Natural killer cell (primary cell): ENCODE measurements at places on chromosomes 11 and 22. TPM values are rescaled to one million over a fixed set of nuclear protein-coding genes. Genes with fewer than 3 reads are reported as not detected.

DNA sequence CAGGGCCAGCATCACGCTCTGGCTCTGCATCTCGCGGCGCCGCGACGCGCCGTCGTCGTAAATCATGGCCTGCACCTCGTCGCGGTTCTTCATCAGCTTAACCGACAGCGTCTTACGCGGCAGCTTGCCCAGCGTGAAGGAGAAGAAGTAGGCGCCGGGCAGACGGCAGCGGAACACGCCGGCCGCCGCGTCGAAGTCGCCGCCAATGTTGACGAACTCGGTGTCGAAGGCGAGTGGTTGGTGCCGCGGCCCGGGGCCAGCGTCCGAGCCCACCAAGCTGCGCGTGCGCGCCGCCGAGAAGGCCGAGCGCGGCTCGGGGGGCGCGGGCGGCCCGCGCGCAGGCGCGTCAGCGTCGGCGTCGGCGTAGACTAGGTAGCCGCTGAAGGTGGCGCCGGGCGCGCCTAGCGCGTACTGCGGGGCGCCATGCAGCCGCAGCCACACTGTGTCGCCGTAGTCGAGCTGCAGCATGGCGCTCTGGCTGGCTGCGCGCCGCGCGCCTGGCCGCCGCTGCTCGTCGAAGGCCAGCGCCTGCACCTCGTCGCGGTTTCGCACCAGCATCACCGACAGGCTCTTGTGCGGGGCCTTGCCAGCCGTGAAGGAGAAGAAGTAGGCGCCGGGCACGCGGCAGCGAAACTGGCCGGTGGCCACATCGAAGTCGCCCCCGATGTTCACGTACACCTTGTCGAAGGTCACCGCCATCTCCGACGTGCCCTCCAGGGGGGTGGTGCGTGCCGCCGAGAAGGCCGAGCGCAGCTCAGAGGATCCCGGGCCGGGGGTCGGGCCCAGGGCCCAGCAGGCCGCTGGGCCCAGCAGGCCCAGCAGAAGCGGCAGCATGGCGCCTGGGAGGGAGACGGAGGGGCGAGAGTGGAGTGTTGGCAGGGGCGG, 3.7 kb downstream of the FAM180B start:
- no peak for DNase-seq

Gene CD3D
- total RNA-seq = 12.0 TPM

- peak; percentile 16 for DNase-seq
Measured at GRCh38 chr11:61917334-61918109, at the start of gene RAB3IL1. Gene RAB3IL1 (minus strand): TSS chr11:61917566. CDS start chr11:61917367, 199 bp downstream.

- DNase-seq = no peak
Measured at GRCh38 chr22:39392341-39392948, 7.1 kb upstream of the TAB1 start.

Gene DUSP8
- 24.1 TPM for total RNA-seq

DNA sequence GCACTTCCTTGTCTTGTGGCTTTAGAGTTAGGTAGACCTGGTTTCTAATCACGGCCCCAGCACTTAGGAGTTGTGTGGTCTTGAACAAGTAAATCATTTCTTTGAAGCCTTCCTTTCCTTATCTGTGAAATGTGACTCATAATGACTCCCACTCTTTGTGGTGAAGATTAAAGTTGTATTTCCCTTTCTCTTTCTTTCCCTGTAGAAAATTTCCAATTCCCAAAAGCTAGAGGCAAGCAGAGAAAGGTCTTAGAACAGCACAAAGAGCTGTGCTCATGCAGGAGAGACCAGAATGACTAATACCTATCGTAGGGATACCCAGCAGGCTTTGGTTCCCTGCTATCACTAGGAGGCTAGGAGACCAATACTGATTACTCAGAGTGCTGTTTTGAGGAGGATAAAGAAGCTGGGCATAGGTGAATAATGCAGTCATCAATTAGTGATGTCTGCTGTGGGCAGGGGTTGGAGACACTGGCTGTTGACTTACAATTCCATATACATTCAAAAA, 270.7 kb upstream of the SYN3 start:
- DNase-seq = no peak

Gene C11orf21
- 237 TPM for total RNA-seq

- DNase-seq = no peak
Measured at GRCh38 chr22:24843048-24843447, 37.0 kb downstream of the SGSM1 start.

DNA sequence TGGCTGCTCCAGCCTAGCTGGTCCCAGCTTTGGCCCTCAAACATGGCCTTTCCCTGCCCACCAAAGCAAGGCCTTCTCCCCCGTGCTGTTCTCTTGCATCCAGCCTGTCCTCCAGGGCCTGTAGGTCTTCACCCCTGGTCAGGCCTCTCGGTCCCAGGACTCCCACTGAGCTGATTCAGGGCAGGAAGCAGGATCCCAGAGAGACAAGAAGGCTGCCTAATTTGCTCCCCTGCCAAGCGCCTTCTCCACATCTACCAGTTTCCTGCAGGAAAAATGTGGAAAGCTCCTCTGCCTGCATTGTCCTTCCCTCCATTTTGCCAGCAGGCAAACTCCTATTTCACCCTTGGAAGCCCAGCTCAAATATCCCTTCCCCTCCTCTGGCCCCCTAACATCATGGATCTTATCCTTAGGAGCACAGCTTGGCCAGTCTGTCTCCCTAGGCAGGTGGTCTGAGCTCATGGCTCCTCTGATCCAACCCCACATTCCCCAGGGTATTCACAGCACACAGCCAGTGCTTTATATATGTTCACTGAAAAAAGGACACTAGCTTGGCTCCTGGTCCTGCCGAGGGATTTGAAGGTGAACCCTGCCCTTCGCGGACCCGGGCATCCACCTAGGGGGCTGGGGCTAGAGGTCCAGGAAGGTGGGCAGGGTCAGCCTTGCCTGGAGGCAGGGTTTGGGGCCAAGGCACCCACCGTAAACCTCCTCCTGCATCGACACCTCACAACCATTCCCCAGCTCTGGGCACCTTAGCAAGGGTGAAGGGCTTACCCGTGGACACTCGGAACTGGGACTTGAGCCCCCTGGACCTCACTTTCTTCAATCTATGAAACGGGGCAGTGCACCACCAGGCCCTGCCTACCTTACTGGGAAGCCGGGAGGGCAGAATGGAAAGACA, 968 bp downstream of the RHBDD3 start:
- DNase-seq = no peak

Gene TSPAN4
- total RNA-seq = 14.6 TPM

GRCh38 chr11:62921201-62921572, at the start of gene CHRM1:
Gene CHRM1 (minus strand): TSS chr11:62921363. CDS start chr11:62911100, 10,263 bp downstream.
- DNase-seq = no peak

DNA sequence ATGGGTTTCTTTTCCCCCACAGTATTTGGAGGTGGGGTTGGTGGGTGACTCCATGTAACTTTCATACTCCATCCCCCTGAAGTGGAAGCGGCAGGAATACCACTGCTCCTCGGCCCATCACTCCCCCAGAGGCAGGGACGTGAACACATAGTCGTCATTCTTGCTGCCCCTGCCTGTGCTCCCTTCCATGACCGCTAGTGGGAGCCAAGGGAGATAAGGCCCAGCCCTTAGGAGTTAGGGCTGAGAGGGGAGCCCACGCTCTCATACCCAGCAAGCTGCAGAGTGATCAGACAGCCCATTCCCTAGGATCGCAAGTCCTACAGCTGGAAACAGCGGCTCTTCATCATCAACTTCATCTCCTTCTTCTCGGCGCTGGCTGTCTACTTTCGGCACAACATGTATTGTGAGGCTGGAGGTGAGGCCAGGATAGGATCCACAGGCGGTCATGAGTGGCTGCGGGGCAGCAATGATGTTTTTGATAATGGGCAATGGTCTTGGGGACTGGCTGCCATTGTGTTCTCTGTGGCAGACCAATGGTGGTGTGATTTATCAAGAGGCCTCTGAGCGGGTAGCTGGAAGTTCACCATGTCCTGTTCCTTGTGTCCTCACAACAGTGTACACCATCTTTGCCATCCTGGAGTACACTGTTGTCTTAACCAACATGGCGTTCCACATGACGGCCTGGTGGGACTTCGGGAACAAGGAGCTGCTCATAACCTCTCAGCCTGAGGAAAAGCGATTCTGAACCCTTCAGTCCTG, 15.9 kb downstream of the RHOG start:
- peak; percentile 75 for DNase-seq

DNA sequence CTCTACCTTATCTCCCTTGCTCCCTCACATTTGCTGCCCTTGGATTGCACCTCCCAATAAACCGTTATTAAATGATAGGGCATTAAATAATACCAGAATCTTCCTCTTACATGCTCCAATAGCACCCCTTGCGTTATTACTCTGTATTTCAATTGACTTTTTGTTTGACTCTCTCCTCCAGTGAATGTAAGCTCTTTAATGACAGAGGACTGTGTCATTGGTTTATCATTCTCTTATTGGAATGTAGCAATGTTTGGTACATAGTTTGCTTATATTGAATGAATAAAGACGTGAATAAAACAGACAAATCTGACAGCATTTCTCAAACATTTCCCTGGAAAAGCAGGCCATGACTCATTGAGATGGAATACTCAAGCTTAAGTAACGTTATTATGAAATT, 8.7 kb upstream of the MPEG1 start:
- no peak for DNase-seq

Gene CD248
- total RNA-seq = 0.23 TPM

Gene MS4A12
- not detected for total RNA-seq

- DNase-seq = no peak
Measured at GRCh38 chr11:123178186-123178585, 16.9 kb downstream of the CLMP start.

GRCh38 chr11:122175306-122175705, 59.3 kb upstream of the BLID start:
- no peak for DNase-seq

DNA sequence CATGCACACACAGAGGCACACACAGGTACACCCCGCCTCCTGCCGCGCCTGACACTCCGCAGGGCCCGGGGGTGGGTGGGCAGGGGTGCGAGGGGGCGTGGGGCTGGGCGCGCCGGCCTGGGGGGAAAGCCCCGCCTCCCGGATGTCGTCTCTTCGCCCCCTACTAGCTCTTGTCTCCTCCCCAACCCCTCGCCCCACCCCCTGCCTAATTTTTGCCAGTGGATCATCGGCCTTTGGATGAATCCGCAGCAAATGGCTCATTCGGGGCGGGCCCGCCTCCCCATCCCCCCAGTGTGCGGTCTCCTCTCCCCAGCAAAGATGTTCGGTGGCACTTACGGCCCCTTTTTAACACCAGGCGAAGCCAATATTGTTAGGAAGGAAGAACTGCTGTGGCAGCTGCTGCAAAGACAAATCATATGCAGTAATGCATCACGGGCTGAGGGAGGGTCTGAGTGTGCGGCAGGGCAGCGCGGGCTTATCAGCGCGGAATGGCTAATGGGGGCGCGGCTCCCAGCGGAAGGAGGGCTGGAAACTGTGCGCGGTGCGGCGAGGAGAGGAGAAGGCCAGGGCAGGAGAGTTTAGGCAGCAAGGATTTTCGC, 13.4 kb upstream of the NECTIN1 start:
- peak; percentile 35 for DNase-seq

DNA sequence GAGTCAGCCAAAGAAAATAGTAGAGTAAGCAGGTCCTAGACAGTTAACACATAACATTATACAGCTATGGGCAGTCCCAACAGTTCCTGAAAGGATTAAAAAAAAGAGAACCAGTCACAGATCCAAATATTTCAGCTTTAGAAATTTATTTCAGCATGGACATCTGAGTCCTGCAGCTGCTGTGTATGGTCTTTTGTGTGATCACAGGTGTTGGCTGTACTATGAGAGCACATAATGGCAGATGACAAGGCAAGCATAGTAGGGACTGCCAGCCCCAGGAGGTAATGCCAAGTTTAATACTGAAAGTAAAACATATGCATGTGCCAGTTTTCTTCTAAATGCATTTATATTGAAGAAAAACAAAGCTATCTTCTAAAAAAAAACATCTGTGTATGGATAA, 158.1 kb downstream of the GRIA4 start:
- DNase-seq = no peak

GRCh38 chr11:1542267-1542666, 29.8 kb downstream of the DUSP8 start:
- DNase-seq = no peak

- DNase-seq = no peak
Measured at GRCh38 chr11:26264266-26264665, 67.7 kb upstream of the ANO3 start.

Gene CABP4
- total RNA-seq = 22.8 TPM
